SK-N-DZ (cell line): ENCODE measurements at places on chromosomes 3 and 15.

GRCh38 chr3:169863458-169863899 lies 6.3 kb downstream of the LRRC31 start:
- peak; percentile 71 for DNase-seq

GRCh38 chr3:111859061-111859973 lies at the start of gene PHLDB2:
TSS of gene PHLDB2 (plus strand) at chr3:111859265. CDS start at chr3:111884078, 24,813 bp downstream.
- DNase-seq = peak; percentile 82

DNA sequence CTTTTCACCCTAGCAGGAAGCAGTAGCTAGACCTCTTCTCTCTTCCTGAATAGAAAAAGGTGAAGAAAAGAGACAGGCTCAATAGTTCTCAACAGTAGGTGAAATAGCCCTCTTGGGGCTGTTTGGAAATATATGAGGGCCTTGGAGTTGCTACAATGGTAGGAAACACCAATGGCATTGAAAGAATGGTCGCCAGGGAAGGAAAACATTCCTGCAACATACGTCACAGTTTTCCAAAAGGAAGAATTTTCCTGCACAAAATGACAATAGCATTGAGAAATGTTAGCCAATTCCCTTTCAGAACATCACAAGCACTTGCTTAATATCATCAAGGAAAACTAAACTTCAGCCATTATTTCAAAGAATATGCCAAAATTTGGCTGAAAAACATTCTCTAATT lies 484.5 kb downstream of the IGSF11 start:
- no peak for DNase-seq

DNA sequence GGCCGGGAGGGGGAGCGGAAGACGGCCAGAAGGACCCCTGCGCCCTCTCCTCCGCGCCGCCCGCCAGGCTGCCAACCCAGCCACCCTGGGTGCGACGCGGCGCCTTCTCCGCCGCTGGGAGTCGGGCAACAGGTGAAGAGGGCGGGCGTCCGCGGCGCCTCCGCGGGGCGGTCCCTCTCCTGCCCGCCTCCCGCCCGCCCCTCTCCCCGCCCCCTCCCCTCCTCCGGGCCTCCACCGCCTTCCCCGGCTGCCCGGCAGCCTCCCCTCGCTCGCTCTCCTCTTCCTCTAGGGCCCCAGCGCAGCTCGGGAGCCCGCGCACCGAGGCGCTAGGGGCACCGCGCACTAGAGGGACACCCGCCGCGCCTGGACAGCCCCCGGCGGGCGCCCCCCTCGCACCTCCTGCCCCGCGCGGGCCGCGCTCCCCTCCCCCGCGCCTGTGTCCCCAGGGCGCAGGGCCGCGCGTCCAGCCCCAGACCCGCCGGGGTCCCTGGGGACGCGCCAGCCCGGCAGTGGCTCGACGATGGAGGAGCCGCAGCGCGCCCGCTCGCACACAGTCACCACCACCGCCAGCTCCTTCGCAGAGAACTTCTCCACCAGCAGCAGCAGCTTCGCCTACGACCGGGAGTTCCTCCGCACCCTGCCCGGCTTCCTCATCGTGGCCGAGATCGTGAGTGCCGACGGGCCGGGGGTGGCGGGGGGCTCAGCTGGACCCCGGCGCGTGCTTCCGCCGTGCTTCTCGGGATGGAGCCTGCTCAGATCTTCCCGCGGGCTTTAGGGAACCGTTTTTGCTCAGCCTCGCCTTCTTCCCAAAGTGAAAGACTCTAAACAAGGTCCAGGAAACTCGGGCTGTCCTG lies at the start of gene CMTM8:
CMTM8 (plus strand) TSS at position 228 of the 854 bp plus-strand sequence; CDS start at position 521, 293 bp downstream.
- peak; percentile 72 for DNase-seq

DNA sequence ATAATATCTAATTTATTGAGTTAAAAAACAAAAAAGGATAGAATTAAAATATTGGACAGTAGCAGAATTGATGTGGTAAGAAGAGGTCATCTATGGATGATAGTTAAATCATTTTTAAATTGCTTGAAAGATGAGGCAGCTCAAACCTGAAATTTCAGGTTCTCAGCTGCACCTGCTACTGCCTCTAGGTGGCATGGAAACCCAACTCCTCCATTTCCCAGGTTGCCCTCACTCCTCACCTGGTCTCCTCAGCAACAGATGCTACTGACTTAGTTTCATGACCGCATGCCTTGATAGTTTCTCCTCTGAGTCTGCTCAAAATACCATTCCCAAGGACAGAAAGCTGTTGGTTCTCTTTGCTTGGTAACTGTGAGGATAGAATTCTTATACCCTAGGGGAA lies 148.1 kb downstream of the ABHD5 start:
- DNase-seq = no peak

GRCh38 chr3:160577556-160578195 lies 12.3 kb upstream of the KPNA4 start:
- DNase-seq = no peak

GRCh38 chr3:65669163-65669875 lies 369.4 kb downstream of the MAGI1 start:
- DNase-seq = no peak

DNA sequence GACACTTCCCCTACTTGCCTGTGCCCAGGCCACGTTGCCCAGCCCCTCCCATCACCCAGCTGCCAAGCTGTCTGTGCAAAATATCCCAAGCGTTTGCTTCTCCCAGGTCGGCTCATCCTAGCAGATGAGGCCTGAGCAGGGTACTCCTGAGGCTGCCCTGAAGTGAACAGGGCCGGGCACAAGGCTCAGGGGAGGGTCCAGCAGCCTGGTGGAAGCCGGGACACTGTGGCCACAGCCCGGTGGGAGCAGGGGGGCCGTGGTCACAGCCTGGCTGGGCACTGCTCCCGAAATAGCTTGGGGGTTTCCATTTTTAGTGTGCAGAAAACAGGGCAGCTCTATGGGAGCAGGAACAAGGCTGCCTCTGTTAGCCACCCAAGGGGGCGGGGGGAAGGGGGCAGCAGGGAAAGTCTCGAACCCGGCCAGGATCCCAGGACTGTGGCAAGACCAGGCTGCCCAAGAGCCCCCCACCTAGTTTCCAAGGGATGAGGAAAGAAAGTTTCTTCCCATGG lies 3.4 kb downstream of the PLXNB1 start:
- DNase-seq = no peak

- no peak for DNase-seq
These were observed 747.9 kb downstream of the ROBO1 start for GRCh38 chr3:79019924-79020173.

DNA sequence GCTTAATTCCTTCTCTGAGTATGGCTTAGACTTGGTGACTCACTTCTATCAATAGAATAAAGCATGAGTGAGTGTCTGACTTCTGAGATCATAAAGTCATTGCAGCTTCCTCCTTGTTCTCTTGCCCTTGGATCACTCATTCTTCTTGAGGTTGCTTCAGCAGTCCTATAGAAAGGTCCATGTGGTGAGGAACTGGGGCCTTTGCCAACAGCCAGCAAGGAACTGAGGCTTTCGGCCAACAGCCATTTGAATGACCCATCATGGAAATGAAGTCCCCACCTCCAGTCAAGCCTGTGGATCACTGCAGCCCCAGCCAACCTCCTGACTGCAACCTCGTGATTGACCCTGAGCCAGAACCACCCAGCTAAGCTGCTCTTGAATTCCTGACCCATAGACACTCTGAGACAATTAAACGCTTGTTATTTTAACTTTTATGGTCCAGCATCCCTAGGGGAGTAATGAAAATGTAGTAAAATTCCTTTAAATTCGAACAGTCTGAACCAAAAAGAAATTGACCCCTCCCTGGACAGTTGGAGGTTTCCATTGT lies 84.5 kb downstream of the WDR76 start:
- no peak for DNase-seq

- DNase-seq = no peak
These were observed 39.5 kb downstream of the ZNF710 start for GRCh38 chr15:90040618-90041017.

GRCh38 chr3:42827023-42827422 lies 17.8 kb downstream of the ACKR2 start:
- no peak for DNase-seq

GRCh38 chr3:119700269-119700919 lies 2.4 kb upstream of the CFAP91 start:
- no peak for DNase-seq

- no peak for DNase-seq
These were observed 130.8 kb upstream of the SLC2A2 start for GRCh38 chr3:171157286-171157685.

- DNase-seq = no peak
These were observed 8.5 kb downstream of the ADAM10 start for GRCh38 chr15:58741032-58741431.

GRCh38 chr3:197592361-197593045 lies 36.7 kb upstream of the BDH1 start:
- DNase-seq = no peak

GRCh38 chr3:53160660-53161449 lies at the start of gene PRKCD:
TSS of gene PRKCD (plus strand) at chr3:53161209. CDS start at chr3:53178423, 17,214 bp downstream.
- peak; percentile 32 for DNase-seq

DNA sequence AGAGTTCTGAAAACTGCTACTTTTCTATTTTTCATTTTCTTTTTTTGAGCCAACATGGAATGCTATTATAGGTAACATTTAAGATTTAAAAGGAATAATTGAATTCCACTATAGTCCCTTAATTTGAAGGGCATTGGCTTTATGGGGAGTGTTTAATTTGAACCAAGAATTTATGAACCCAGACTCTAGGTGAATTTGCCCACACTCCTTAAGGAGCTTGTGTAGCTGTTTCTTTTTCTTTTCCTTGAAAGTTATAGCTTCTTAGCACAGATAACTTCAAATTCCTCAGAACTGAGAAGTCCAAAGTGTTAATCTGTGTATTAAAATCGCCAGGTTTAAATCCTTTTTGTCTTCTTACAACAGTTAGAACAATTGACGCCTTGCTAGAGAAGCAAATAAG lies 4.7 kb upstream of the MEIS2 start:
- no peak for DNase-seq

DNA sequence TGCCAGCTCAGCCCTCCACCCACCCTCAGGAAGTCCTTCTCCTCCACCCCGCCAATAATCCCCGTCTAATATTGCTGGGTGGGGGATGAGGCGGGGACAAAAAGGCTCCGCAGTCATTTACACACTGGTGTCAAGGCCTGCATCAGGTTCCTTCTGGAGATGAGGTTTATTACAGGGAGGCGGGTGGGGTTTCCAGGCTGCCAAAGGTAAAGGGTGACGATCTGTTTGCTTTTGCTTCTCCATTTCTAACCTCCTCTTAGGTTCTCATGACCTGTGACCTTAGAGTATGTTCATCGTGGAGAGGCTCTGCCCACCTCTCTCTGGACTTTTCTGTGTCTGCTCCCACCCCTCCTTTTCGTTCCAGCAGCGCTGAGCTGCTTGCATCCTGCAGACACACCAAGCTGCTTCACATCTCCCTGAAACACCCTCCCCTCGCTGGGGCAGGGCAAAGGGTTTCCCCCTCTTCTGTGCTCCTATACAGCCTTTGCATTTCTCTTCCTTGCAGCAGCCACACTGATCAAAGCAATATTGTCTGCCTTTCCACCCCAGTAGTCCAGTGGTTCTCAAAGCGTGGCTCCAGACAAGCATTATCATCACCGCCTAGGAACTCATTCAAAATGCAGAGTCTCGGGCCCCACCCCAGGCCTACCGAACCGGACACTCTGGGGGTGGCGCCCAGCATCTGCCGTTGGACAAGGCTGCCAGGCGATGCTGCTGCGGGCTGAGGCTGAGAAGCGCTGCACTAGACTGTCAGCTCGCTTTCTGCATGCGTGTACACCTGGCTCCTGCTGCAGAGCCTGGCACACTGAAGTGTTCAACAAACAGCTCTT lies 26.6 kb downstream of the CA12 start:
- no peak for DNase-seq

DNA sequence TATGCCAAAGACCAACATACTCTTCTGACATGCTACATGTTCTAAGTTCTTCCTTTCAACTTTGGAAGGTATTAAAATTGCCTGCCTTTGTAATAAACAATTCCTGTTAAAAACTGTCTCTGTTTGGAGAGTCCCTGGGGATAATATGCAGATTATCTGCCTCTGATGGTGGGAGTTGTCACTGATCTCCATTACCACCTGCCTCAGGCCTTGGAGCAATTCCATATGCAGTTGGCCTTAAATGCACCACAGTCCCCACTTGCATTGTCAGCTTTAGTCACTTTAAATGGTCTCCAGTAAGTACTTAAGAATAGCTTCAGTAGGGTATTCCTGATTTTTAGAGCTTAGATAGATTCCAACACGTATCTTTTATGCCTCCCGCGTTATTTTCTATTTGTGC lies 121.1 kb upstream of the GOLIM4 start:
- no peak for DNase-seq

DNA sequence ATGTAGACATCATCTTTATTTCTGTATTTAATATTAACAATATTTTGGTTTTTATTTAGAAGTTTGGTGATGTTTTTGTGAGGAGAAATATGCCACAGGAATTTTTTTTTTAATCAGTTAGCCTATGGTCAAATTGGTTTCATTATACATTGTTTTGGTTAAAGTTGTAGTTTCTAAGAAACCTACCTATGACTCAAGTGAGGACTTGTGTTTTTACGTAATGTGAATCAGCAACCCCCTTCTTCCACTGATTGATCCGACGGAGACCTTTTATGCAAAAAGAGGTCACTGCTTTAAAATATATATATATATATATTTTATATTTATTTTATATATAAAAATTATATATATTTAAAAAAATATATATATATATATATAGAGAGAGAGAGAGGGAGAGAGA lies 698.1 kb downstream of the FHIT start:
- no peak for DNase-seq

GRCh38 chr3:177245250-177245649 lies 48.0 kb upstream of the TBL1XR1 start:
- DNase-seq = no peak

DNA sequence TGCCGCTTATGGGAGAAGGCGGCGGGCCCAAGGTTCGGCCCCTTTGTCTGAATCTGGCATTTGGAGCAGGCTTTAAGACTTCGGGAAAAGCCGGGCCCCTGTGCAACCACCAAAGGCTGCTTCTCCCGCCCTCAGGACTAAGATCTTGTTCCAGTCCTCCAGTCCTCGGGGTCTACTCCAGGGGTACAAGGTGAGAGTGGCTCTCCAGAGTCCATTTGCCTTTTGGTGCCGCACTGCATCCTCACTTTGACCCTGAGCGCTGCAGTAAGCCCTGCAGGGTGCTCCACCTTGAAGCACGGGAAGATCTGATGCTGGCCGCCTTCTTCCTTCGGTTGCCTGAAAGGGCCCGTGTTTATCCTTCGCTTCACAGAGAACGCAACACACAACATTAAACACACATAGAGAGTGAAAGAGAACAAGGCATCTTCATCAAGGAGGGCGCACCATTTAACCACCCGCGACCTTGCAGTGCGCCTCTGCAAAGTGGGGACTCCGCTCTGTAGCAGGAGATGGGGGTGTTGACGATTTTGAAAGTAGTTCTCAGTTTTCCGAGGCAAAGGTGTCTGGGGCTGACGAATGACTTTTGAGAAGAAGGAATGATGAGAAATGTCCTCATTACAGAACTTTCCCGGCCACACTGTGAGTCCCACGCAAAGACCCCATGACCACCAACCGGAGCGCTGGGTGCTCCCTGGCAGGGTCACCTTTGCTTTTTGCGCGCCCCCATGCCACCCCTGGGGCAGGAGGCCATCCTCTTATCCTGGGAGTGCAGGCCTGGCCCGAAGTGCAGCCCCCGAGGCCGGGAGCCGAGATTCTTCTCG lies 1.0 kb downstream of the PIGZ start:
- DNase-seq = no peak
